ENCODE measurements at places on chromosomes 6 and 20.

GRCh38 chr6:125104425-125104824 lies 49.1 kb upstream of the TPD52L1 start:
- DNase-seq = no peak

DNA sequence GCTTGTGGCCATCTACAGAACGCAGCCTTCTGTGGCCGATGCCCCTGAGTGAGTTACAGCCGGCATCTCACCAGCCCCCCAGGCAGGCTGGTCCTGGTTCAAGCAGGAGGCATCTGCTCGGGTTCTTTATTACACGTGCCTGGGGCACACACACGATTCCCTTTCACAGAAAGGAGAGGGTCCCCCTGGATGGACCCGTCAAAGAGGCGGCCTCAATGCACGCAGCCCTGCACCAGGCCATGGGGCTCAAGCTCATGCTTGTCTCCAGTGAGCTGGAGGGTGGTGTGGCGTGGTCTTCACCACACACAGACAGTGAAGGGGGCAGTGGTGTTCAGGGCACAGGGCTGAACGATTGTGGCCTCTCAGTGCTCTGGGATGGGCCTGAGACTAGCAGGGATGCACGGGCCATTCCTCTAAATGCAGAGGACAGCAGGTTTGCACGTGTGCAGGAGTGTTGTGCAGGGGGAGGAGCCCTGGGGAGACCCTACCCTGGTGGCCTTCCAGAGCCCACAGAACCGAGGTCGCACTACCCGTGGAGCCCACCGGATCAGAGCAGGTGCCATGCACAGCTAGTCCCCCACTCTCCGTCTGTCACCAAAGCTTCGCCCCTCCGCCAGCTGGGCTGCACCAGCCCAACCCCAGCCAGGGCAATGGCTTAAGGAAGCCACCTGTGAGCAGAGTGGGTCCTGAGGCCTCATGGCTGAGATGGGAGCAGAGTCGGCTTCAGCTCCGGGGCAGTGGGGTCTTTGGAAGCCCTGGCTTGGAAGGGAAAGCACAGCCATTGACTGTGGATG lies 23.1 kb downstream of the FRMD1 start:
- DNase-seq = no peak

DNA sequence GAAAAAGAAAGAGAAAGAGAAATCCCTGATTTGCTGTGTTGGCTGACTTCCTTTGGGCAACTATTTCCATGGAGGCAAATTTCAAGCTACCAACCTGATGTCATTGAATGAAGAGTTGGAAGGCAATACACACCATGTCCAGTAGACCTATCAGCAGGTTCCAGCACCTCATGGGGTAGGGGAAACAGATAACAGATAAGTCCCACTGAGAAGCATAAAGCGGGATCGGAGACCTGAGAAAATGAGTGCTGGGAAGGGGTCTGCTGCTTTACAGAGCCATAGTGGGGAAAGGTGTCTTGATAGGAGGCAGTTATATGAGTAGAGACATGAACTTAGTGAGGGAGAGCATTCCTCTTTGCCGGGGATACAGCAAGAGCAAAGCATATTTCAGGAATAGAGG lies 244.9 kb downstream of the PLCB1 start:
- DNase-seq = no peak

DNA sequence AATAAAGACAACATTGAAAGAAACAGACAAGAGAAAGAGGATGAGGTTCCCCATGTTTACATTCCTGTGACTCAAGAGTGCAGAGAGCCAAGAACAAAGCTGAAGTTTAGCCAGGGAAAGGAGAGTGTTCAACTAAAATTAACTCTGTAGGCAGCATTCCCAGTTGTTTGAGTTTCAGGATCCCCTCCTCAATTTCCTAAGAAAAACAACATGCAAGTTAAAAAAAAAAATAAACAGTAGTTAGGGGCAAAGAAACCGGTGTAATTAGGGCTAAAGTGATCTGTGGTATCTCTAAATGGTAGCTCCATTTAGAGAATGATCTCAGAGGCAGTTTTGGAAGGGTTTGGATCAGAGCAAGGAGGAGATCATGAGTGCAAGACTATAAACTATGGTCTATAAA lies 30.9 kb upstream of the RAB23 start:
- no peak for DNase-seq

GRCh38 chr6:142421285-142422117 lies 119.7 kb downstream of the ADGRG6 start:
- no peak for DNase-seq

DNA sequence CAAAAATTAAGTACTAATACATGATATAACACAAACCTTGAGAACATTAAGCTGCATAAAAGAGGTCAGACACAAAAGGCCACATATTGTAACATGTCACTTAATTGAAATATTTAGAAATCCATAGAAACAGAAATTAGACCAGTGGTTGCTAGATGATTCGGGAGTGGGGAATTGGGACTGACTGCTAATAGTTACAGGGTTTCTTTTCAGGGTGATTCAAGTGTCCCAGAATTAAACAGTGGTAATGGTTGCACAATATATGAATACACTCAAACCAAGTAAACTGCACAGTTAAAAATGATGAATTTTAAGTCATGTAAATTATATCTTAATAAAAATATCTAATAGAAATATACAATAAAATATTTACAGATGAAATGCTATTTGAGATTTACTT lies 174.5 kb downstream of the WDR27 start:
- DNase-seq = no peak

DNA sequence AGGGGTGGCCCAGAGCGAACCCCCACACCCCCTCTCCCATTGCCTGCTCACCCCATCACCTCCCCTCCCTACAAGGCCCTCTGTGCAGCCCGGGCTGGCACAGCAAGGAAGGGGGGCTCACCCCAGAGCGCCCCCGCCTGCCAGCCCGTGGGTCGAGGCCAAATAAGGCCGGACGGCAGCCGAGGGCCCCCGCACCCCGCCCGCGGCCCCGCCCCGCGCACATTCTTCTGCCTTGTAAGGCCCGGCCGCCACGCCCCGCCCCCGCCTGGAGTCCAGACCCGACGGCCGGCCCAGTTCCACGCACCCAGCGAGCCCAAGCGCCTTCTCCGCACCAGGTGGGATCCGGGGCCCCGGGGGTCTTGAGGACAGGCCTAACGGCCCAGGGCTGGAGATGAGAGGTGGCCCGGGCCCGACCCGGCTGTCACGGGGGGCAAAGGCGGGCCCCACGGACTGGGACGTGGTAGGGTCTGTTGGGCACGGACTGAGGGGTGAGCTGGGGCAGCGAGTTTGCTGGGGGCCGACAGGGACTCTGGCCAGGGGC lies at the start of gene MYL9:
Gene MYL9, plus strand, starts transcription at position 293 of the 541 bp plus-strand sequence. CDS start 3,366 bp downstream, outside the sequence.
- DNase-seq = no peak

DNA sequence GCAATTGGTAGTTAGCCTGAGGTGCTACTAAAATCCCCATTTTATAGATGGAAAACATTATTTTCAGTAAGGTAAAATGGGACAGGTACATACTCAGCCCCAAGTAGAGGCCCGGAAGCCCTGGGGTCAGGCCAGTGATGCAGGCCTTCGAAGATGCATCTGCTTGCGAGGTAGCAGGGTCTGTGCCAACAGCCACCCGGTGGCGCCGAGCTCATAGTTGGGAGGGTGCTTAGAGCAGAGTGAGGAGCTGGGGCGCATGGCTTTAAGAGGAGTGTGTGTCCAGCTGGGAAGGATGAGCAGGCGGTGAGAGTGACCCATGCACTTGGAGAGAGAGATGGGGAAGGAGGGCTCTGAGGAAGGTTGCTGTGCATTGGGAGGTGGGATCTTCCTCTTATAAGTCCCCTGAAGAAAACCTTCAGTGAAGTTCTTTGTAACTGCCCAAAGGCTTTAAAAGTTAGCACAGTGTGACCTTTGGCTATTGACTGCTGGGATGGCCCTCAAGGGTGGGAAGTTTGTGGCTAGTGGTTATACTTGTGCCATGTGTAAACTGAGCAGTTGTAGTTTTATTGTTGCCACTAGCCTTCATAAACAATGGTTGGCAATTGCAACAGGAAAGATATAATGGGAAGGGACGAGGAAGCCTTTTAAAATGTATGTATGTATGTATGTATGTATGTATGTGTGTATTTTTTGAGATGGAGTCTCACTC lies 71.1 kb downstream of the TOX2 start:
- DNase-seq = no peak

DNA sequence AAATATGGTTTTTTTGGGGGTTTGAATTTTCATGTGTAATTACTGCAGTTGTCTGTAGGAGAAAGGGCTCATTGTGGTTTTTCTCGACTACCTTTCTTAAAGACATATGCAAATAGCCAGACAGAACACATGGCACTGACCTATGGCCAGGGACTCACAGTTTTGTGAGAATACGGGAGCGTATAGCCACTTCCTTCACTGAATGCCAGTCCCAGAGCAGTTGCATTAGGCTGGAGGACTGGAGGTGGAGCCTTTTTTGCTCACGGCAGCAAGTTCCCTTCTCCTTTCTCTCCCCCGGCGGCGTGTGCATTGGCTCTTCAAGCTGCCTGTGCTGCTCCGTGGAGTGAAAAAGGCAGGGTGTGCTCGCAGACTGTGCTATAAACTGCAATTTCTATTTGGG lies 114.9 kb downstream of the AKAP7 start:
- peak; percentile 10 for DNase-seq

- no peak for DNase-seq
Observed at GRCh38 chr6:97195117-97195516, 87.9 kb downstream of the MMS22L start.

DNA sequence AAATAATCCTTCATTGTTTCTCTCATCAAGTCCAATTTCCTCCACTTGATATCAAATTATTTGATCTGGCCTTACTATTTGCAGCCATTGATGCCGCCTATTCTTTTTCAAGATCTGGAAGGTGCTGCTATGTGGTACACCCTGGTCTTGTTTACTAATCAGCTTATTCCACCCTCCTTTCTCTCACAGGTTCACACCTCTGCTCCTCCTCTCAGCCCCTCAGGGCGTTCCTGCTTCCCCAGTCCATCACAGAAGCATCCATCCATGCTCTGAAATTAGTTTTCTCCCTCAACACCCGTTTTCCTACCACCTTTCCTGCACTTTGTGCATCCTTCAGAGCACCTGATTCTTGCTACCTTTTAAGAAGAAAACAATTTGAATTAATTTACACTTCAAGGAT lies 183.6 kb downstream of the EPHA7 start:
- no peak for DNase-seq

DNA sequence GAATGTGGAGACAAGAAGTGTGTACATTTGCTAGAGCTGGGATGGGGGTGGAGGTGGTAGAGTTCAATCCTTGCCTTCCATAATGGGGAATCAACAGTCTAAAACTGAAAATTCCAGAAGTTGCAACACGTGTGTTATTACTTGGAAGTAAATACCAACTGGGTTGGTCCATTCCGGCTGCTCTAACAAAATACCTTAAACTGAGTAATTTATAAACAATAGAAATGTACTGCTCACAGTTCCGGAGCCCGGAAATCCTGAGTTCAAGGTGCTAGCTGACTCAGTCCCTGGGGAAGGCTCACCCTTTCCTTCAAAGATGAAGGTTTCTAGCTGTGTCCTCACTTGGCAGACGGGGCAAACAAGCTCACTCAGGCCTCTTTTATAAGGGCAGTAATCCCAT lies 59.0 kb downstream of the RIN2 start:
- DNase-seq = no peak

DNA sequence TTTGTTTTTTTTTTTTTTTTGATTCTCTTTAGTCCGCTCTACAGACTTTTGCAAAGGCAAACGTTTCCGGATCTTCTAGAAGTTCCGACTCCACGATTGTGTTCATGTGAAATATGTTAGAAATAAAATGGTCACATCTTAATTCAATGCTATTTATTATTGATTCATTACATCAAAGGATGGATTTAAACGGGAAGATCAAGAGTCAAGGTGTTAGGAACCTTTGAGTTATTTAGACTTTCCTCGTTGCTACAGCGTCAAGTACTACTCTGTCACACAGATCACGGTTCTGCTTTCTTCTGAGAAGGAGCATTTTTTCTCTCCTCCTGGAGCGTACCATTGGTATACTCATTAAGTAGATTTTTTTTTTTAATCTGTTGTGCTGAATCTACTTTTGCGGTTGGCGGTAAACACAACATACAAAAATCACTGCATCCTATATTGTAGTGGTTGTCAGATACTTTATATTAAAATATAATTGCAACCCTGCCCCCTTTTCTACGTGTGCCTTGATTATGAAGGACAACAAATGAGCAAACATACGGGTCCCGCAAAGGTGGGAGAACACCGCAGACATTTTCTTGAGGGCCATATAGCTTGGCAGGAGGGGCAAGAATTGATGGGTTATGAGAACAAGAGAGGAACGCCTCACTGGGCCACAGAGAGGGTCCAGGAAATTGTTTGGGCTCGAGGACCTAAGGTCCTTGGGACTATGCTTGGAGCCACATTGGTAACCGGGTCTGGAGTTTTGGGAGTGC lies 17.5 kb downstream of the HMGN4 start:
- no peak for DNase-seq

GRCh38 chr6:66735106-66735890 lies 1028.3 kb upstream of the EYS start:
- no peak for DNase-seq

- no peak for DNase-seq
Observed at GRCh38 chr20:42611889-42612837, 577.5 kb downstream of the PTPRT start.

DNA sequence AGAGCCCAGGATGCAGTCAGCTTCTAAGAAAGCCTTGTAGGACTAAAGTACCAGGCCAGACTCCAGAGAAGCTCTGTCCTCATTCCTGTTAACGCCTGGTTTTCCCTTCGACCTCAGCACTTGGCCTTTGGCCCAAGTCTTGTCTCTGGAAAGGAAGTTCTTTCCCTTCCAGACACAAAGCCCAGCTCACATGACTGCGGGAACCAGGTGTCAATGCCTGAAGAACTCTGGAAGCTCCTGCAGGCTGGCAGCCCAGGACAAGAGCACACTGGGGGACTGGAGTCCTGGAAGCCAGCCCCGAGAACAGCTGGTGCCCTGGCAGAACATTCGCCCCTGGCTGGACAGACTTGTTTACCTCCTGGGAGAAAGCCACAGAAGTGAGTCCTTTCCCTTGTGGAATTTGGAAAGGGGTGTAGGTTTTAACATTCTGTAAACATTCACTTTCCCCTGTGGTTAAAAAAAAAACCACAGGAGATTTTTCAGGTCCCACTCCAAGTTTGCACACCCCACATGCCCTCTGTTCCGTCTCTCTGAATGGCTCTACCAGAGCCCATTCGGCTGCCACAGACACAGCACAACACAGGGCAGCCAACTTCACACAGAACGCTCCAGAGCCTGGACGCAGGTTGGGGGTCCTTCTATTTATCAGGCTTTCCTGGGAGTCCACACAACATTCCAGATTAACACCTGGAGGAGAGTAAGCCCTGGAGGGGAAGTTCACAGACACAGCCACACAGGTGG lies 18.1 kb downstream of the ACSS1 start:
- no peak for DNase-seq
